Esophagus muscularis mucosa (tissue), 4 donors: ENCODE measurements at places on chromosomes 6 and 20.

DNA sequence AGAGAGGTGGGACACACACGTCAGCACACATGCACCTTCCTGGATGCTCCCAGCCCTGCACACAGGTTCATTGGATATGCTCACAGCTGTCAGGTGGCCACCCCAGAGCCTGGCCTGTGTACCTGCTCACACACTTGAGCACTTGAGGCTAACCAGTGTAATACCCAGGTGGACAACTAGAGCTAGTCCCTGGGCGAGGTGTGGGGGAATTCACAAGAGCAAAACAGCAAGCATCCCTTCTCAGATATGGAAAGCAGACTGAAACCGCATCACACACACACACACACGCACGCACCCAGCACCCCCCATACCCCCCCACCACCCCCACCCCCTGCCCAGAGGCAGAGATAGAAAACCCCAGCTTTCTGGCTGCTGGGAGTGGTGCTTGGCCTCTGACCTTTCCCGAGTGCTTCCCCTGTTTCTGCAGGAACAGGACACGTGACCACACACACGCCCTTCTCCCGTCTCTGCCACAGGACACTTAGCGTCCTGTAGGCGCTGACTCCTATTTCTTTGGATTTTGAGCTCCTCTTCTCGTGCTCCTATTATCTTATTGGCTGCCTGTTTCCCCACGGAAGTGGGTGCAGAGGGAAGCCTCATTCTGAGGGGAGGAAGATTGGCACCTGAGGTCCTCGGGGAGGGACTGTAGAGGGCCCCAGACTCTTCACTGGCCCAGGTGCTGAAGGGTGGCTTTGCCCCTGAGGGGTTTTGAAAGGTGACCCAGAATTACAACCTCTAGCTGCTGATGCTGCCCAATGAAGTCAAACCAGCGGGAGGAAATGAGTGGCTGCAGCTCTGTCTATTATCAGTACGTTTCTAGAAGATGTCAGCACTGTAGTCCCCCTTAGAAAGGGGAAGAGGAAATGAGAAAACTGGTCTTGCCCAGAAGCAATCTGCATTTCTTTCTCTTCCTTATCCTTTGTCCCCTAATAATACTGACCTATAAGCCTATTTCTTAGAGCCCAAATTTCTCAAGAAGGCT, 65.8 kb downstream of the SYTL3 start:
- DNase-seq = no peak

GRCh38 chr6:97586344-97586743, 303.3 kb upstream of the MMS22L start:
- DNase-seq = no peak

- no peak for DNase-seq
Observed at GRCh38 chr6:148952147-148953035, 205.6 kb downstream of the UST start.

DNA sequence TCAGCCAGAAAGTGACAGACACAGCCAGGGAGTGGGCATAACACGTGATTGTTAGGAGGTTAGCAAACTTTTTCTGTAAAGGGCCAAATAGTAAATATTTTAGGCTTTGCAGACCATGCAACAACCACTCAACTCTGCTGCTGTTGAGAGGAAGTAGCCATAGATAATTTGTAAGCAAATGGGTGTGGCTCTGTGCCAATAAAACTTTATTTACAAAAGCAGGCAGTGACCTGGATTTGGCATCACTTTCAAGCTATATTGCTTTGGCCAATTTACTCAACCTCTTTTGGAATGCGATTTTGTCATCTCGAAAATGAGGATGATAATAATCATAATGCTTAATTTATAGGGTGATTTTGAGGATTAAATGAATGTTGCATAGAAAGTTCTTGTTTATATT, 152.6 kb downstream of the TSHZ2 start:
- no peak for DNase-seq

DNA sequence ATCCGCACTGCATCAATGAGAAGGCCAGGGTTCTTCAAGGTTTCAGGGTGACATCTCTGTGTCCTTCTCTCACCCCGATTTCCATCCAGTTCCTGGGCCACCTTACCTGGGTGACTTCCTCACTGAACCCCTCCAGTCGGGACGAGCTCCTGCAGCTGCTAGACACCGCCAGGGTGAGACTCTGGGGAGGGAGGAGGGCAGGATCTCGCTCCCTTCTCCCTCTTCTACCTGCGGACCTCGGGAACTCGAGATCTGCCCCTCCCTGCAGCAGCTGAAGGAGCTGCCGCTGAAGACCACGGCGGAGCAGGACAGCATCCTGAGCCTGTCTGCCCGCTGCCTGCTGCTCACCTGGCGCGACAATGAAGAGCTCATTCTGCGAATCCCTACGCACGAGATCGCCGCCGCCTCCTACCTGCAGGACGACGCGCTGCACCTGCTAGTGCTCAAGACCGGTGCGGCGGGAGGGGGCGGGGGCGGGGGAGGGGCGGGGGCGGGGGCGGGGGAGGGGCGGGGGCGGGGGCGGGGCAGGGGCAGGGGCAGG, 7.5 kb downstream of the CCM2L start:
- DNase-seq = no peak

DNA sequence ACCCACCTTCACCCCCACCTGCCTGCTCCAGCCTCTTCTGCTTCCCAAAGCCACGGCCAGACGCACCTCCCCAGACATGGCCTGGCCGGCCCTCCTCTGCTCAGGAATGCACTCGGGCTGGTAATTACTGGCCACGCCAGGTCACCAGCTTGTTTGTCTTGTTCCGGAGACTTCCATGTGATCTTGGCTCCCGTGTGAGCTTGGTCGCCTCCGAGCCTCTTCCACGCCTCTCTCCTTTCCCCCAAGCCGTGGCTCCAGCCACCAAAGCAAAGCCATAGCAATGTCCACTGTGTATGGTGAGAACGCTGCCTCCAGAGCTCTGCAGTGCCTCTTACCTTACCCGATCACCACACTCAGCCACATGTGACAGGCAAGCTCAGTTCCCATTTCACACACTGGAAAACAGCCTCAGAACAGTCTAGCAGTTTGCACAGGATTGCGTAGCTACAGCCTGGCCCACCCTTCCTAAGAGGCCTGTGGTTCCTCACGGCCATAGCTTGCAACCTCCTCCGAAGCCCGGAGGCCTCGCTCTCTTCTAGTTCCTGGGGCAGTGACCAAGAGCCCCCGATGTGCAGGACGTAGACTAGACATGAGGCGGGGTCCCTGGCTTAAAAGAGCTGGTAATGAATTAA, 48.1 kb upstream of the AFDN start:
- DNase-seq = no peak

DNA sequence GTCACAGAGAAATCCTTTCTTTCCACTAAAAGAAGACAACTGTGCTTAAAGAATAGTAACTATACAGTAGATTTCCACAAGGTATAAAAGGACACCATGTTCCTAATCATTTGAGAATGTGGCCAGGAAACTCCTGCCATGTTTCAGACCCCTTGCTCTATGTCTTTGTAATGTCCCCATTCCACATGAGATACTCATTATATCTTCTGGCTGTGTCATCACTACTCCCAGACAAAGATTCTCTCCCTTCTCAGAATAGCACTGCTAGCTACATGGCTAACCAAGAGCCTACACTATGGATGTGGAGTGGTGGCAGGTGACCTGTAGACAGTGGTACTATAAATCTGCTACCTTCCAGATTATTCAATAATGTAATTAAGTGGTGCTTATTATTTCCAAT, 218.1 kb upstream of the MCHR2 start:
- no peak for DNase-seq

GRCh38 chr6:105592329-105592728, 189.4 kb upstream of the PREP start:
- no peak for DNase-seq

- no peak for DNase-seq
Observed at GRCh38 chr20:37723668-37724067, 29.8 kb downstream of the CTNNBL1 start.

DNA sequence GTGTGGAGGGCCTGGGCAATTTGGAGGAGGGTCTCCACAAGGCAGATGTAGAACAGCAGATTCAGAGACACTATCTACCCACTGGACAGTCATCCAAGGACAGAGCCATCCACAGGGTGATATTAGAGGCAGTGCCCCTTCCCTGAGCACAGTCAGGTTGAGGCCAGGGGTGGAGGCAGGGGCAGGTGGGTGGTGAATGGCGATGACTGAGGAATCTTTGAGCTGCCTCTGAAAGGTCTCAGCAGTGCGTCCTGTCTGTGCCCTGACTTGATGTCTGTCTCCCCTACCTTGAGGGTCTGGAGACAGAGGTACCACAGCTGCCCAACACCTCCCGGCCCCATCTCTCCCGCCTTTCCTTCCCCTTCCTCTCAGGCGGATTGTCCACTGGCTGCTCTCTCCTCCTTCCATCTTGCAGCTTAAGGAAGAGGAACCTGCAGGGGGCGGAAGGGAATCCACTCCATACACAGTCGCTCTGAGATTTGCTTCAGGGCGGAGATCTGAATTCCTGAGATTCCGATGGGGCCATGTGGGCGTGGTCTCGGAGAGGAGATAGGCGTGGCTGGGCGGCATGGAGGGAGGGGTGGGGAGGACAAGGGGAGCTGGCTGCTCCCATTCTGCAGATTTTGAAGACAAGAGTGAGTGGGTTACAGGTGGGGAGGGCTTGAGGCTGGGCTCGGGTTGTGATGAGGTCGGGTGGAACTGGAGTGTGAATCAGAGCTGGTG, 1.7 kb downstream of the MUCL3 start:
- no peak for DNase-seq

DNA sequence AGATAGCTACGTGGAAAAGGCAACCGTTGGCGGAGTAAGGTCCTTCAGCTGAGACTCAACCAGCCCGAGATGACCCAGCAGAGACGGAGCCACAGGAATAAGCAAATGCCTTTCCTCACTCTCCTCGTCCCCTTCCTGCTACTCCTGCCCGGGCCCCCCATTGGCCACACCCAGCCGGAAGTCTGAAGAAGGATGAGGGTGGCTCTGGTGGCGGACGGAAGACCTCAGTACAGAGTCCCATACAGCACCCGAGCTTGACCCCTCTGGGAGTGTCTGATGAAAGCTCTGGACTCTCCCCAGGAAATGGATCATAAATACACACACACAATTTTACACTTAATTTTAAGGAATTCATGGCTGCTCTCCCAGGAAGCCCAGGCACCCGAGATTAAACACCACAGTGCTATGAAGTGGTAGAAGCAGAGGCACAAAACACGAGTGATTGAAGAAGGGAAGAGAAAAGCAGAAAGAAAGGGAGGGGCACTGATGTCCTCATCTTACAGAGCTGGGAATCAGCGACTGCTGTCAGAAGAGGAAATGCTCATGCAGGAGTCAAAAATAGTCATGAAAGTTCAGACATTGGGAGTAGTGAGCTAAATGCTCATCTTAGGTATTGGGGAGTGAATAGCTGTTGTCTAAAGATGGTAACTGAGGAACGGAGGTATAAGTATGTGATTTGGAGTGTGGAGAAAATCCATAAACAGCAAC, 125.6 kb downstream of the BANF2 start:
- no peak for DNase-seq

DNA sequence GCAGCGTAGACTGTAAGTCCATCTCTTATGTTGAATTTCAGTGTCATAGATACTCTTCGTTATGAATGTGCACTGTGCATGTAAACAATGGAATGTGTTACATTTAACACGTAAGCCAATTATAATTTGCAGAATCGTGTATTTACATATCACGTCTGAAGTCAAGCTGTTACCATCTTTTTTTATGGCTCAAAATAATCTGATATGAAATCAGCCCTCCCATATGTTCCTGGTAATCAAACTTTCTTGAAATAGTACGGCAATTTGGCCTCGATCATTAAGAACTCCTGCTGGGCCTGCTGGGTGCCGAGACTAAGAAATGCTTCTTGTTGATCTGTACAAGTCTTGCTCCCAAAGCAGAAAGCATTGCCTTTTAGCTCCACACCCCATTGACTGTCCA, 89.6 kb upstream of the DOK5 start:
- DNase-seq = no peak

DNA sequence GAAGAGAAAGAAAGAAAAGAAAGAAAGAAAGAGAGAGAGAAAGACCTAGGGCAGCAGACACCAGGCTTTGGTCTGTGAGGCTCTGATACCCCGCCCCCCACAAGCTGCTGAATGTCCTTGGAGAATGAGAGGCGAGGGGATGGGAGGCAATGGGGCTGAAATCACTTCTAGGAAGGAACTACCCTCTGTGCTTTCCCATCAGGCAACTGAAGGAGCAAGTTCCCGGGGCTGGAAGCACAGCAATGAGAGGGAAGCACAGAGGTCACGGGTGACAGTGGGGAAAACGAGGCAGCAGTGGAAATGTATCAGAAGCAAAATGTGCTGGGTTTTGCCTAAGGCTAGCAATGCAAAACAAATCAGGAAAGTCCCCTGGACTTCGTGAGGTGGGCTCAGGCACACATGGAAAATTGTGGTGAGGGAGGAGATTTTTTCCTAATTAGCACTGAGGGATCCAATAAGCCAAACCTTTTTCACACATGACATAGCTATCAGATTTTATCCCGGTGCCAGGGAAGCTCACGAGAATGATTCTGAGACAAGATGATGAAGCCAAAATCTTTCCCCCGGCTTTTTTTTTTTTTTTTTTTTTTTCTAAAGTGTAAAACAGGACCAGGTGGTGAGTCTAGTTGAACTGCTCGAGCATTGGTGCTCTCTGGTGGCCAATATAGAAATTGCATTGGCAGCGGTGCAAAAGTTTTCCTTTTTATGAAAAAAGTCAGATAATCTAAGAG, 16.8 kb upstream of the ARFGEF2 start:
- peak; percentile 93 for DNase-seq

DNA sequence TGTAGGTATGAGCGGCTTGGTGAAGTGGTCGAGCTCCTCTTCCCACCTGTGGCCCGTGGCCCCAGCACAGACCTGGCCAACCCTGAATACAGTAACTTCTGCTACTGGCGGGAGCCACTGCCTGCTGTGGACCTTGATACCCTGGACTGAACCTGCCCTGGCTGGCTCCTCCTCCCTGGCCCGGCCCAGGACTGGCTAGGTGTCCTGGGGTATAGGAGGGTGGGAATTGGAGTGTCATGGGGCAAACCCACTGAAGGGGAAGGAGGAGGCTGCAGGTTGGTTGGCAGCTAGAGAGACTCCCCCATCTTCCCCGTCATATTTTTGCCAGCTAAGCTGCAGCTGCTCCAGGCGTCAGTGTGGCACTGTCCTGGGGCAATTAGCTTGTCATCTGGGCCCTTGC, 7.9 kb downstream of the EMILIN3 start:
- DNase-seq = no peak

DNA sequence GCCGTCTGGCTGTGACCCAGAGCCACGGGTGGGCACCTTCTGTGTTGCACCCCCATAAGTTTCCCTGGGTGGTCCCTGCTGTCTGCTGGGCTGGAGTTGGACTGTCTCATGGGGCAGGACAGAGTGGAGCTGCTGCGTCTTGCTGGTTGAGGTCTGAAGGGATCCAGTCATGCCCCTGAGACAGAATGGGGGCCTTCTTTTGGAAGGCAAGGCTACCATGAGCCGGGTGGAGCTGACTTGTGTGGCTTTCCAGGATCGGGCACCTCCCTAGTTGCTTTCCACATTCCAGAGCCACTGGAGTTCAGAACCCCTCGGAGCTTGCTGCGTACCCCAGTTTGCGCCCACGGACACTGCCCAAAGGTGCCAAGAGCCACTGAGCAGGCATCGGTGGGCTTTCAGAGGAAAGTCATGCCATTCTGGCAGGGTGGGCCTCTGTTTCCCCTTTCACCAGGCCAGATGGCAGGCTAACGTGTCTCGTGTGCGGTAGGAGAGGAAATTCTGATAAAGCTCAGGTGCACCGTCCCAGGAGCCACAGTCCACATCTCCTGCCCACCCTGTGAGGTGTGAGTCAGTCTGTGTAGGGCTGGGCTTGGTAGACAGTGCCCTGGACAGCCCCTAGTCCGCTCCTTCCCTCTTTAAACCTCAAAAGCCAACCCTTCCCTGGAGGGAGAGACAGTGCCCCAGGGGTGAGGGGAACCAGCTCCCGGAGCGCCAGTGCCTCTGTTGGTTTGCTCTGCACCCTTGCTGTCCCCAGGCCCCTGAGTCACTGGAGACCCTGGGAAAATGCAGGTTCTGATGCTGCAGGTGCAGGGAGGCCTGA, 125.3 kb downstream of the SYCP2 start:
- peak; percentile 82 for DNase-seq

- no peak for DNase-seq
Observed at GRCh38 chr20:20971810-20972209, 134.3 kb downstream of the LINC00237 start.
